Activated naive CD4-positive, alpha-beta T cell treated with anti-CD3 and anti-CD28 coated beads, Interleukin-2, amount 50 U/mL, for 72 hours (primary cell): ENCODE measurements at places on chromosomes 3 and 15. TPM values are rescaled to one million over a fixed set of nuclear protein-coding genes. Genes with fewer than 3 reads are reported as not detected.

Gene PLA2G4D
- total RNA-seq: not detected

Gene SMAD6
- total RNA-seq: 0.20 TPM

Gene SLC51A
- not detected for total RNA-seq

Gene ENTPD3
- total RNA-seq: not detected

Gene ZMYND10
- 1.9 TPM for total RNA-seq

Gene DNAJC19
- total RNA-seq: 46.8 TPM

Gene GP5
- 0.43 TPM for total RNA-seq

Gene CA12
- total RNA-seq: not detected

Gene TMEM207
- not detected for total RNA-seq

Gene KLF15
- 0.68 TPM for total RNA-seq

- DNase-seq: no peak
Observed at GRCh38 chr3:27312044-27312668, 57.0 kb downstream of the NEK10 start.

- no peak for DNase-seq
Observed at GRCh38 chr3:98739266-98739665, 23.9 kb upstream of the ST3GAL6 start.

DNA sequence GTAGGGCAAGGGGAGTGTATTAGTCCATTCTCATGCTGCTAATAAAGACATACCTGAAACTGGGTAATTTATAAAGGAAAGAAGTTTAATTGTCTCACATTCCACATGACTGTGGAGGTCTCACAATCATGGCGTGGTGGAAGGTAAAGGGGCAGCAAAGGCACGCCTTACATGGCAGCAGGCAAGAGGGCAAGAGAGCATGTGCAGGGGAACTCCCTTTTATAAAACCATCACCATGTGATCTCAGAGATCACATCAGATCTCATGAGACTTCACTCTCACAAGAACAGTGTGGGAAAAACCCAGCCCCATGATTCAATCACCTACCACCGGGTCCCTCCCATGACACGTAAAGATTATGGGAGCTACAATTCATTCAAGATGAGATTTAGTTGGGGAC is 41.4 kb downstream of the SUMF1 start:
- no peak for DNase-seq

DNA sequence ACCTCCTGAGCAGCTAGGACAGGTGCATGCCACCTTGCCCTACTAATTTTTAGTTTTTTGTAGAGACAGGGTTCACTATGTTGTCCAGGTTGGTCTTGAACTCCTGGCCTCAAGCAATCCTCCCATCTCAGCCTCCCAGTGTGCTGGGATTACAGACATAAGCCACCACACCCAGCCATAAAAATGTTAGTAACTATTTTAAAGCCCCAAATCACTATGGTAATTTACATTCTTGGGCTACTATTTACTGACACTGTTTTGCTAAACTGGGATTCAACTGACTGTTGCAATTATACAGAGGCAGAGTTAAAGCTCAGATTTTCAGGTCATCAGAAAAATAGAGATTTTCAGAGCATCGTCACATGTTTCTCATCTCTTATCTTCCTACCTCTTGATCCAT is 258.6 kb downstream of the FEZF2 start:
- DNase-seq: no peak

GRCh38 chr3:62803276-62803675 is 71.9 kb downstream of the CADPS start:
- no peak for DNase-seq

DNA sequence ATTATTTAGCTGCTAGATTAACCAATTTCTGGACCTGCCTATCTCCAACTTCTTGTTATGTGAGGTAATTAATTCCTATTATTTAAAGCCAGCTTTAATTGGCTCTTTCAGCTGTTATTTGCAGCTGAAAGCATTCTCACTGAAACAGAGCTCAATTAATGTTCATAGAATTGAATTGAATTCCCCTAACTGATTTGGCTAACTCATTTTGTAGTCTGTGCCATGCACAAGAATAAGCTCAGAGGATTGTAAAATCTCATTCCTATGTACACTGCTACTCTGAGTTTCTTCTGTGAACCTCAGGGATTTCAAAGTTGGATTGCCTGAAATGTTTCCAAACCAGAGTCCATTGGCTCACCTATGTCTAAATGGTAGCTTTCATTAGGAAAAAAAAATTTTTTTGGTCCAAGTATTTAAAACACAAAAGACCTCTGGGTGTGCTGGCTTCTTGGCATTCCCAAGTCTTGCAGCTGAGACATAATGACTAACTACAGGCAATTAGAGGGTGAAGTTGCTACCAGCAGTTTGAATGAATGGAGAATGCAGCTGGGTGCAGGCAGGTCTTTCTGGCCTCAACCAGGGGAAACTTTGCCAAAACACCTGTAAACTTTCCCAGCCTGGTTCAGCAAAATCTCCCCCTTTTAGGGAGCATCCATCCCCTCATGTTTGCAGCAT is 134.3 kb downstream of the EDEM1 start:
- no peak for DNase-seq

GRCh38 chr3:172847292-172847691 is 96.8 kb downstream of the ECT2 start:
- DNase-seq: no peak

DNA sequence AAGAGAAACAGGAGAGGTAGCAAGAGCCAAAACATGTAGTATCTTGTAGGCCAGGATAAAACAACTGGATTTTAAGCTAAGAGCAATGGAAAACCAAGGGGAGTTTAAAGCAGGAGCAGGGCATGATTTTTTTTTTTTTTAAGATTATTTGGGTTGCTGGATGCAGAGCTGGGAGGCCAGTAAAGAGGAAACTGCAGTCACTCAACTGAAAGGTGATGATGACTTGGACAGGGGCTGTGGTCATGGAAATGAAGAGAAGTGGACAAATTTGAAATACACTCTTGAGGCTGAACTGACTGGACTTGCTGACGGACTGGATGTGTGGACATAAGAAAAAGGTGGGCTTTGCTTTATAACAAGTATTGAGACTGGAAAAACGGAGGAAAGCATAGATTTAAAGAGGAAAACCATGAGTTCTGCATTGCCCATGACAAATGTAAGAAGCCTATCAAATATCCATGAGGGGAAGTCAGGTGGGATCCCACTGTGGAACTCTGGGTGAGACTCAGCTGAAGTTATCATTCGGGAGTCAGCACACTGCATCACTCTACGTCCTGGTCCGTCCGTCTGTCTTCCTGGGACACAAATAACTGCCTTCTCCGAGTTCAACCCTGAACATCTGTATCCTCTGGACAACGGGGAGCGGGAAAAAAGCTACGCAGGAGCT is 688 bp downstream of the XPC start:
- no peak for DNase-seq

DNA sequence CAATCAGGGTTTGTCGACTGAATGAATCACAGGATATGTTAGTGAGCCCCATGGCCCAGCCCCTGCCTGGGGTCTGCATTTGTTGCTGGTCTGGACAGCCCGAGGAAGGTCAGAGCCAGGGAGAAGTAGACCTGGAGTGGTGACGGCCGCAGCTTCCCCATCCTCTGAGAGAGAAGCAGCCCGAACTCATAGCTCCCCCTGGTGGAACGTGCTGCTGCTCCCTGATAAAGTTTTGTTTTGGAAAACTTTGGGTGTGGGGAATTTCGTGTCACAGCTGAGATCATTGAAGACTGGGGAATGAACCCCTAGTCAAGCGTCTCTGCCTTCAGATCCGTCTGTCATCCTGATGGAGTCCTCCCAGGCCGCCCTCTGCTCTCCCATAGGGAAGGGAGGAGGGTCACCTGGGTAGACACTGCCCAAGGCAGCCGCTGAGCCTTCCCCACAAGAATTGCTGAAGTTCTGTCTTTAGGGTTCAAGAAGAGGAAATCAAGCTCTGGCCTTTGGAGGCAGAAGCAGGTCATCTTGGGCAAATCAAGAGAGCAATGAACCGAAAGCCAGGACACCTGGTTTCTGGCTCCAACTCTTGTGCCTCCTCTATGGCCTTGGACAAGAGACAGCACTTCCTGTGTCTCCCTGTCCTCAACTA is 60.5 kb downstream of the GLDN start:
- DNase-seq: no peak

DNA sequence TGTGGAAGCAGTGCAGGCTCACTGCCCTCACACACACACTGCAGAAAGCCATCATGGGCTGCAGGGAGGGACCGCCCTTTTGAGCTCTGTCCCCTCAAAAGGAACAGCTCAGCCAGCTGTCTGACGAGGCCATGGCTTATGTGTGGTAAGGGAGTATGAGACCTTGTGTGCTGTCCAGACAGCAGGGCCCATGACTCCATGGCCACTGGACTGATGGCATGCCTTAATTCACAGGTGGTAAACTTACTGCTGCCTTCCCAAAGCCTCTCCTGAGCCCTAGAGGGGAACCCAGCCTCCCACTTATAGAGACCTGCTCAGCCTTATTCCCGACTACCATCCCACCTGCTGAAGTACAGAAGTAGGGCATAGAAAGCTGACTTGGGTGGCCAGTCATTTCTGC is 5.6 kb downstream of the FAM240A start:
- DNase-seq: no peak

DNA sequence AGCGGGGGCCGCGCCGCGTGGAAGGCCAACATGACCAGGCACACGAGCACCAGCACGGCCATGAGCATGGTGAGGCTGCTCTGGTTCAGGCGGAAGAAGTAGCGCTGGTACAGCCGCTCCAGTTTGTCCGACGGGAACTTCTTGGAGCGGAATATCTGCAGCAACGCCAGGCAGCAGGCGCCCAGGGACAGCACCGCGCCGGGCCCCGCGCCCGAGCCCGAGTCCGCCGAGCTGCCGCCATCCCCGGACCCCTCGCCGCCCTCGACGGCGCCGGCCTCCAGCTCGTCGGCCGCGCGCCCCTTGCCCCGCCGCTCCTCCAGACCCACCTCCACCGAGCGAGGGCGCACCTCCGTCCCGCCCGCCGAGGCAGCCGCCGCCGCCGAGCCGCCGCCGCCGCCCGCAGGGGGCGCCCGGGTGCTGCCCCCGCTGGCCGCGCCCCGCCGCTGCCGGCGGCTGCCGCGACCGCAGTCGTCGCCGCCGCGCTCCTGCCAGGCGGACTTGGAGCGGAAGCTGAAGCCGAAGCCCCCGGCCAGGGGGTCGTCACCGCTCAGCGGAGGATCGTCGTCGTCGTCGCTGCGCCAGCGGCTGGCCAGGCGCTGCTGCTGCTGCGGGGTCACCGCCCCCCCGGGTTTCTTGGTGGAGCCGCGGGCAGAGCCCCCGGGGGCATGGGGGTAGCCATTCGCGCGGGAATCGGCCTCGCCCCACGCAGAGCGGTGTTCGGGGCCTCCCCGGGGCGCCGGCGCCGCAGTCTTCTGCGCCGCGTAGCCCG is 957 bp downstream of the ADCY5 start:
- peak; percentile 76 for DNase-seq

- DNase-seq: no peak
Observed at GRCh38 chr15:31752065-31752762, 278.1 kb upstream of the CHRNA7 start.

- DNase-seq: no peak
Observed at GRCh38 chr3:45473841-45474240, 85.5 kb downstream of the LARS2 start.

GRCh38 chr3:137105277-137105977 is 147.6 kb downstream of the IL20RB start:
- DNase-seq: peak; percentile 19
